ENCODE measurements at places on chromosomes 13 and 19.
A peak's percentile ranks its signal among the peaks of the same experiment; 100 is the strongest.

- no peak for DNase-seq
These were observed 41.8 kb upstream of the ZNF429 start for GRCh38 chr19:21463449-21464105.

- DNase-seq = no peak
These were observed 17.5 kb downstream of the PCDH8 start for GRCh38 chr13:52830946-52831345.

GRCh38 chr13:94061301-94061700, 418.2 kb downstream of the DCT start:
- no peak for DNase-seq

DNA sequence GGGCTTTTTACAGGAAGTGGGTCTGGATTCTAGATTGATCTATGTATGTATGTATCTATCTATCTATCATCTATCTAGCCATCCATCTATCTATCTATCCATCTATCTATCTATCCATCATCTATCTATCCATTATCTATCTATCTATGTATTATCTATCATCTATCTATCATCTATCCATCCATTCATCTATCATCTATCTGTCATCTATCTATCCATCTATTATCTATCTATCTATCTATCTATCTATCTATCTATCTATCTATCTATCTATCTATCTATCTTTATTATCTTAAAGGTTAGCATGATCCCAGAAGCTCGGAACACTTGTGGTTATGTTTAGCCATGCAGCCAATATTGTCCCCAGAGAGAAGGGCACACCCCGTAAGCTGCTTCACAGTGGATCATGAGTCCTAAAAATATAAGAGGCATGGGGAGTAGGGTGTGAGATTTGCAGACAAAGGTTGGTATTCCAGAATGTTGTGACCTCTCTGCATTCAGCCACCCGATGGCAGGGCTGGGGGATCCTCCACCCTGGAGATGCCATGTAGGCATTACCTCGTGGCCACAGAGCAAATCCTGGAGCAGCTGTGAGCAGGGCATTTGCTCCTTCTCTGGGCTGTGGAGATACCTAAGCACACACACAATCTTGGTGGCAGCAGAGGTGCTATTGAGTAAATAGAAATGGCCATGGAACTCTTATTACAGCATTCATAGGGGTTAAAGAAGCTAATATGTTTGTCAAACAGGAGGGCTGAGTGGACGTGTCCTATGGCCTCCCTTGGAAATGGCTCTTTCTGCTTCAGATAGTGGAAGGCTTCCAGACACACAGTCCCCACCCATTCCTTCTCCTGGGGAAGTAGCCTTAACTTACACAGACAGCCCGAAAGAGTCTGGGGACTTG, 310.0 kb upstream of the TSHZ3 start:
- no peak for DNase-seq

- no peak for DNase-seq
These were observed 29.5 kb upstream of the ANKRD10 start for GRCh38 chr13:110944121-110944967.

DNA sequence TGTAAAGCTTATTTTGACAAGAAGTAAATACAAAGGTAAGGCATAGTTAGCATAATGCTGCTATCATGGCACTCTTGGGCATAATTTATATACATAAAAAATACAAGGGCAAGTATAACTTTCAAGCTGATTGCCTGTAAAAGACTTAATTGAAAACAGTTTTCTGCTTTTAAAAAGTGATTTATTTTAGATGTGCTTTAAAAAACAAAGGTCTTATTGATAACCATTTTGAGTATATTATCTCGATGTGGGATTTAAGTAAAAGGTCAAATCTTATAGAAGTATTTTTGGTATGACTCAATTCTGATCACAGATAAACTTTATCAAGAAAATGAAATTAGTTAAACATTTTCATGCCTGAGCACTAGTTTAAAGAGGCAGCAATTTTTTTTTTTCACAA, 175.8 kb downstream of the KCNRG start:
- DNase-seq = no peak

- no peak for DNase-seq
These were observed 19.7 kb downstream of the CEACAM16 start for GRCh38 chr19:44718441-44719261.

- DNase-seq = no peak
These were observed 16.0 kb downstream of the IZUMO4 start for GRCh38 chr19:2112516-2113320.

DNA sequence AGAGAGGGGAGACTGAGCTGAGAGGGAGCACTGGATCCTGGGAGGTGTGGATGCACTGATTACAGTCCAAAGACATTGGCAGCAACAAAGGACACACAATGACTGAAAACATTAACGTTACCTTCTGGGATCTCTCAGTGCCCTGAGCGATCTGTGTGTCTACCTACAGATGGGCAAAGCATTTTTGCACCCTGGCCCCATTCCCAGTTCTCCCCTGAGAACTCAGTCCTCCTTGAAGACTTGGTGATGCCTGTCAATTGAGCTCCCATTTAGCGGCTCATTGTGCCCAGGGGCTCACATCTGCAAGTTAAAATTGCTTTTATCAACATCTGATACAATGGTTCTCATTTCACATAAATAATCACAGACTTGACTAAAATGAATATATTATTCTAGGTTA, 62.5 kb downstream of the CDADC1 start:
- no peak for DNase-seq

DNA sequence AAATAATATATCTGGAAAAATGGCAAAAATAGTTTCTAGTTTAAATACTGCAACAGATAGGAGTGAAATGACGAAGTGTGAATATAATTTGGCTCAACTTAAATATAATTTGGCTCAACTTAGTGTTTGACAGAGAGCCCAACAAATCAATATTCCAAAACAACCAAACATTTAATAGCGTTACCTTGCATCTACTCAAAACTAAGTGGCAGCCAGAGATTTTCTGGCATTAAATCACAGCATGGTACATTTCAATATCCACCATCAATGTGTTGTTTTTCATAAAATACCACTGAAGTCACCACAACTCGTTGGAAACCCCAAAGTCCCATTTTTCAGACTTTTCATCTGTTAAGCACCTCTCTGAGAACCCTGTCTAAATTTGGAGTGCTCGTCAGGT, 69.6 kb downstream of the DCLK1 start:
- no peak for DNase-seq

- DNase-seq = no peak
These were observed 464.4 kb downstream of the ITGBL1 start for GRCh38 chr13:101916775-101917474.

DNA sequence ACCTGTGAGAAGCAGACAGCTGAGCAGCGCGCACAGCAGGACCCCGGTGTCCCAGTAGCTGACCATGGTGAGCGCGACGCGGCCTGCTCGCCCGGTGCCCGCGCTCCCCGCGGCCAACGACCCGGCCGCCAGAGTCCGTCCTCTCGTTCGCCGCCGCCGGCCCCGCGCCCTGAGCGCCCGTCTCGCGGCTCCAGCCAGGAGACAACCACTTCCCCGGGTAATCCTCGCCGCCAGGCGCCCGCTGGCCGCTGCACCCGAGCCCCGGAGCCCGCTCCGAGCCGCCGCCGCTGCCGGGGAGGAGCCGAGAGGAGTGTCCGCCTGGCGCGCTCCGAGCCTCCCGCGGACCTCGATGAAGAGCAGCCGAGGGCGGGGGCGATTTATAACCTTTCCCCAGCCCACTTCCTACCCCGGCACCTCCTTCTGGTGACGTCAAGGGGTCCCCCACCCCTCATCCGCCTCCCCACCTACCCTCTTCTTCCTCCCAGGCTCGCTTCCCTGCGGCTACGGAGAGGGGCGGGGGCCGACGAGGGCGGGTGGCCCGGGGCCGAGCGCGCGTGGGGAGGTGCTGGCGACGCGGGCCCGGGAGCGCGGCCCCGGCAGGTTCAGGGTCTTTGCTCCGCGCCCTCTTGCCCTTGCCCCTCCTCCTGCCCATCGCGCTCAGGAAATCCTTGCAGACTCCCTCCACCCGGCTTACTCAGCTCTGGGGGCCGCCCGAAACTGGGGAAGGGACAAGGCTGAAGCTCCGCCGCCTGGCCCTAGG, at the start of gene FLT1:
TSS of gene FLT1 (minus strand) at position 351 of the 760 bp plus-strand sequence. CDS start at position 66, 285 bp downstream.
- no peak for DNase-seq

- DNase-seq = no peak
These were observed 14.5 kb downstream of the ACTN4 start for GRCh38 chr19:38661996-38662395.

DNA sequence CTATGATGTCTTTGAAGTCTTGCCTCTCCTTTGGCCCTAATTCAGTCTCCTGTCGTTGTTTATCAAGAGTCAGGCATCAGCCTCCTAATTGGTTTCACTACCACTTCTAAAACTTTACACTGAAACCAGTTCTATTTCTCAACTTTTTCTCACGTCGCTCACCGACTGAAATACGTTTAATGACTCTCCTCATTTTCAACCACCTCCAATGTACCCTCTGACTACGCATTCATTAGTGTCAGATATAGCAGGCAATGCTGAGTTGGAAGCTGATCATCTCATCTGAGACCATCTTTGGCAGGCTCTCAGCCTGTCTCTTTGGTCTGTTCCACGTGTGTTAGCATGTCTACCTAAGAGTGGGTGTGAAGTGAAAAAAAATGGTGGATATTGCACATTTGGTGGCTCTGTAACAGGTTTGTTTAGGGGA, 128.1 kb downstream of the KL start:
- DNase-seq = peak; percentile 90

DNA sequence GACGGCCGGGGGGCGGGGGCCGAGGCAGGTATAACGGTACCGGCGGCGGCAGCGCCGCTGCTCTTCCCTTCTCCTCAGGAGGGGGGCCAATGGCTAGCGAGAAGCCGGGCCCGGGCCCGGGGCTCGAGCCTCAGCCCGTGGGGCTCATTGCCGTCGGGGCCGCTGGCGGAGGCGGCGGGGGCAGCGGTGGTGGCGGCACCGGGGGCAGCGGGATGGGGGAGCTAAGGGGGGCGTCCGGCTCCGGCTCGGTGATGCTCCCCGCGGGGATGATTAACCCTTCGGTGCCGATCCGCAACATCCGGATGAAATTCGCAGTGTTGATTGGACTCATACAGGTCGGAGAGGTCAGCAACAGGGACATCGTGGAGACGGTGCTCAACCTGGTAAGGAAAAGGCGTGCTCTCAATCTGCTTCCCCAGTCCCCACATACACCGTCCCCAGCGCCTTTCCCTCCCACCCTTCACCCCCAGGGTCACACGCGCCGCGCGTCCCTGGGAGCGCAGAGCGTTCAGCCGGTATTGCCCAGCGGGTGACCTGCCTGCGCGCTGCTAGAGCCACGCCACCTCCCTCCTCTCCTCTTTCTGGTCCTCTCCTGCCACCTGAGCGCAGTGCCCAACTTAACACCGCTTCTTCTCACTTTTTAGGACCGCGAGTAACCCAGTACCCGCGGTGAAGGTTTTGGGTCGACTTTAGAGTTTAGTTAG, 814 bp downstream of the NBEA start:
- no peak for DNase-seq

GRCh38 chr13:43579321-43579720, 207.5 kb downstream of the ENOX1 start:
- no peak for DNase-seq

- peak; percentile 57 for DNase-seq
These were observed 13.8 kb downstream of the SH2D3A start for GRCh38 chr19:6753178-6754031.

GRCh38 chr13:104567114-104567513, 1500.9 kb upstream of the SLC10A2 start:
- DNase-seq = no peak

GRCh38 chr13:25977671-25978070, 74.1 kb downstream of the SHISA2 start:
- no peak for DNase-seq

DNA sequence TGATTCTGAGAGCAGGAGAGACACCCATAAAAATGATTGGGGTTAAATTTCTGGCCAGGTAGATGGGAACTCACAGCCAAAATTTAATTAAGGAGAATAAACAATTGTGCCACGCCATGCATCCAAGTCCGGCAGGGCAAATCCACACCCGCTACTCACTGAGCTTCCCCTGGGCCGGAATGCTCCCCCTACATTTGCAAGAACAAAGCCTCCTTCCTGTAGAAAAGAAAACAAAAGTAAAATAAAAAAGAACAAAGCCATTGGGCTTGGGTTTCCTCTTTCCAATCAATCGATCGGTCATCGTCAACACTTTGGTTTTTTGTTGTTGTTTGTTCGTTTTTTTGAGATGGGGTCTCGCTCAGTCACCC, 30.2 kb upstream of the TFDP1 start:
- DNase-seq = no peak

GRCh38 chr19:13011653-13012389, 16.5 kb downstream of the NFIX start:
- no peak for DNase-seq

- DNase-seq = peak; percentile 65
These were observed 719 bp downstream of the SUGP2 start for GRCh38 chr19:19032420-19033175.

DNA sequence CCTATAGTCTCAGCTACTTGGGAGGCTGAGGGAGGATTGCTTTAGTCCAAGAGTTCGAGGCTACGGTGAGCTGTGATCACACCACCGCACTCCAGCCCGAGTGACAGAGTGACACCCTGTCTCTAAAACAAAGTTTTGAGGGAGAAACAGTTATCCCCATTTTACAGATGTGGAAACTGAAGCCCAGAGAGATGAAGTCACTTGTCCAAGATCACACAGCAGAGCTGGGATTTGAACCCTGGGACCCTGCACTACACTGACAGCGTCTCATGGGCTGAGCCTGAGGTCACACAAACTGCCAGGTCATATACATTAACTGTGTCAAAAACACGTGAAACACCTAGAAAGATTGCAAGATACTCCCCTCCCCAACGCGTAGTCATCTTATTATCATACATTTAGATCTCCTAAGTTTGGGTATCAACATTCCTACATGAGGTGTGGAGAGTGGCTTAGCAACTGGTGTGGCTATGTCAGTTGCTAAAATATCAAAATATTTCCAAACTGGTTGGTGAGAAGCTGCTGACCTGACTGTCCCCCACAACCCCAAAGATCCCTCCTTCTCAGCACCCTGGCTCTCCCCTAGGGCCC, 8.2 kb downstream of the FCGBP start:
- DNase-seq = no peak

DNA sequence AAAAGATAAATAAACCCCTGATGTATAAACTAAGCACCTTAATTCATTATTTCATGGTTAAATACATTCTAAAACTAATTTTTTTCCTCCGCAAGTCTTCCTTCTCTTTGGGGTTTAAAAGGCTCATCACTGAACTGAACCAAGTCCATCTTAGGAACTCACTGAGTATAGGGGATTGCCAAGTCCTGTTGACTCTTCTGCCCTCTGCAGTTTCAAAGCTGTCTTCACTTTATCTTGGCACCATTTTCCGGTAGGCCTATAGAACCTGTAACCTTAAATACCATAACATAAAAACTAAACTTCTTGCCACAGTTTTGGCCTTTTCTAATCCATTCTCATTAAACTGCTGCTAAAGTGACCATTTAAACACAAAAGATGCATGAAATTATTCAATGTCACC, 66.5 kb upstream of the USPL1 start:
- no peak for DNase-seq

- no peak for DNase-seq
These were observed 121.1 kb upstream of the MYO16 start for GRCh38 chr13:108508263-108508662.

GRCh38 chr13:55705971-55706370, 1434.7 kb upstream of the PRR20A start:
- no peak for DNase-seq

- no peak for DNase-seq
These were observed 9.2 kb downstream of the PAN3 start for GRCh38 chr13:28147495-28147894.
